ENCODE measurements at places on chromosomes 4 and X. TPM values are rescaled to one million over a fixed set of nuclear protein-coding genes. Genes with fewer than 3 reads are reported as not detected.

OTC gene
- total RNA-seq, result not detected

GABRE gene
- not detected for total RNA-seq

SERPINA7 gene
- not detected for total RNA-seq

FGA gene
- total RNA-seq, result not detected

ZGRF1 gene
- 37.3 TPM for total RNA-seq

HS3ST1 gene
- total RNA-seq, result 0.04 TPM

TSPAN7 gene
- total RNA-seq, result 0.37 TPM

PRAF2 gene
- 11.9 TPM for total RNA-seq

SPACA5 gene
- total RNA-seq, result not detected

NMU gene
- total RNA-seq, result 0.90 TPM

PHEX gene
- total RNA-seq, result 22.4 TPM

- DNase-seq, result no peak
These were observed 132.4 kb downstream of the MAGEC1 start for GRCh38 chrX:142036116-142036515.

DNA sequence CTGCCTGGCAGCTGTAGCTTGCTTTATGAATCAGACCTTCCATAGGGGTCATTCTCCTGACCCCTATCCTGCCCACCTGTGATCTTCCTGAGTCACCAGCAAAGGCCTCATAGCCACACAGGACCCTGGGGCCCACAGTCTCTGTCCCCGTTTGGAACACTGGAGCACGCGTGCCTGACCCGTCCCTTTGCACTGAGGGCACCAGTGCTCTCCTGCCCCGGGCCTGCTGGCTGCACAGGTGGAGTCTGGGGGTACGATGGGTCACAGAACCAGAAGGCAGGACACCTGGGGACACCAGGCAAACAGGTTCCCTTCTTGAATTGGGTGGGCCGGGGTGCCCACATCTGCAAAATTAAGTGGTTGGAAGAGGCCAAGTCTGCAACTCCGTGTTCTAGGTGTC lies 97.2 kb downstream of the CPZ start:
- DNase-seq, result no peak

DNA sequence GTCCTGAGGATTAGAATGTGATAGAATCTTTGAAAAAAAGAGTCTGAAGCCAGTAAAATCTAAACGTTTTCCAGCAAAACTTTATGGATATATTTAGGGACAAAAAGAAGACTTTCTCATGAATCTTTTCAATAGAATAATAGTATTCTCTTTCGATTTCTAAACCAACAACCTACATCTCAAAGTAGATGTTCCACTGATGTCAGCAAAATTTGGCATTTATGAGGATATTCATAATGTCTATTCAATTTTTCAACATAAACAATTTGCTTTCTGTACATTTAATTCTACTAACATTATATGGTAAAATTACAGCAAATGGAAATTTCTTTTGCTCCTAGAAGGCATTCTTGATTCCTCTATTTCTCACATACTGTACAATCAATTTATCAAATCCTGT lies 886.5 kb downstream of the CENPC start:
- no peak for DNase-seq

DNA sequence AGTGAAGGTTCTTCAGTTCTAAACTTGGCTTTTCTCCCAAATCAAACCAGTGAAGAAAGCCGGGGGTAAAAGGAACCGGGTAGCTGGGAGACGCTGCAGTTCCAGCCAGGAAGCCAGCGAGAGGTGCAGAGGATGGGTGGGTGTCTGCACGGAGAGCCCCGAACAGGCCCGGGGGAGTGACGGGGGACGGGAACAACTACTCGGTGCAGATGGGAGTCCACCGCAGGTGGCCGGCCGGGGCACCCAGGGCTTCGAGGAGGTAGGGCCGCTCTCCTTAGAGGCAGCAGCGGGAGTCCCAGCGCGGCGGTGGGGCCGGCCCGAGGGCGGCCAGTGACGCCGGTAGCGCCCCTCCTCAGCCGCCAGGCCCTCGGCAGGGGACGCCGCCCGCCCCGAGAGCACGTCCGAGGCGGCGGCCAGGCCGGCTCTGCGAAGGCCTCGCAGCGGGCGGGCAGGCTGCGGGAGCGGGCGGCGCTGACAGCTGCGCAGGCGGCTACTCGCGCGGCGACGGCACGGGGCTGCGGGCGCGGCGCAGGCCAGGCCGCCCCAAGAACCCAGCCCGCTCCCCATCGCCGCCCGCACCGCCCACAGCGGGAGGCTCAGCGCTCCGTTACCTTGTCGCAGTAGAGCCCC lies 449 bp downstream of the FBXL5 start:
- no peak for DNase-seq

- no peak for DNase-seq
These were observed 49.3 kb downstream of the RAPGEF2 start for GRCh38 chr4:159152181-159152580.
